CD14-positive monocyte (primary cell): ENCODE measurements at places on chromosomes 13 and 19. TPM values are rescaled to one million over a fixed set of nuclear protein-coding genes. Genes with fewer than 3 reads are reported as not detected.

Gene BRME1
- 0.05 TPM in 1 of 2 replicates, not detected in the other for polyA plus RNA-seq

Gene ZNF491
- not detected for polyA plus RNA-seq

Gene VAV1
- 64.2 and 81.2 TPM in 2 replicates for polyA plus RNA-seq

Gene MAST1
- 1.1 and 1.3 TPM in 2 replicates for polyA plus RNA-seq

Gene SPINT2
- 114 TPM for polyA plus RNA-seq

Gene SHC2
- not detected for polyA plus RNA-seq

Gene TMEM59L
- polyA plus RNA-seq = not detected

Gene KLK2
- not detected for polyA plus RNA-seq

Gene ATP1A3
- polyA plus RNA-seq = not detected

Gene OR7D2
- polyA plus RNA-seq = not detected

- DNase-seq = no peak
These were observed 3.0 kb upstream of the TECR start for GRCh38 chr19:14526423-14526822.

DNA sequence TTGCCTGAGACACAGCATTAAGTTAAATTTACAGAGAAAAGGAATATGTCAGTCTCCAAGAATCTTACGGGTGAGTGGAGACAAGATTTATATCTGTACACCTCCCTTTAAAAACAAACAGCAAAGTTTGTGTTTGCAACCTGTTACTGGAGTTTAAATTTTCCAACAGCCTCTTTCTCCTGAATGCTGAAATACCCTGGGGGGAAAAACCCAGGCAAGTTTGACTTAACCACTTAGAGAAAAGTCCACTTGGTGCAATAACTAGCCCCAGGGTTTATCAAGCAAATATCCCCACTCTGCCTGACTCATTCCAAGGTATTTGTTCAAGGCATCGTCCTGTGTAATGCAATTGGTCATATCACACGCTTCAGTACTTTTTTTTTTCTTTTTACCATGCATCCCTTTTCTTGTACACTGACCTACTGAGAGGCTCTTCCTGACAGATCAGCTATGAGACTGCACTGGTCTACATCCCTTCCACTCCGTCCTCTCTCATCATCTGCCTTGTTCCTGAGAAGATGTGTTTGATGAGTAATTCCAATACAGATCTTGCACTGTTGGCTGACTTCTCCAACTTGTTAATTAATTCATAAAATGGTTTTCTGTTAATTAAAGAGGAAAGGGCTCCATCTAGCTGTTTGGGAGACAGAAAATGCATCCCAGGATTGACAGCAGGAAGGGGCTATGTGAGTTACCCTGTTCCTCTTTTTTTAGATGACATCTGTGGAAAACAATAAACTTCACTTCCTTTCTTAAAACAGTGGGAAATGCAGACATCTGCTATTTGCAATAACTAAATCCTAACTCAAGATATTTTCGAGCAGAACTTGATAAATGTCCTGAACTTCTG, 212.5 kb upstream of the IRS2 start:
- no peak for DNase-seq

DNA sequence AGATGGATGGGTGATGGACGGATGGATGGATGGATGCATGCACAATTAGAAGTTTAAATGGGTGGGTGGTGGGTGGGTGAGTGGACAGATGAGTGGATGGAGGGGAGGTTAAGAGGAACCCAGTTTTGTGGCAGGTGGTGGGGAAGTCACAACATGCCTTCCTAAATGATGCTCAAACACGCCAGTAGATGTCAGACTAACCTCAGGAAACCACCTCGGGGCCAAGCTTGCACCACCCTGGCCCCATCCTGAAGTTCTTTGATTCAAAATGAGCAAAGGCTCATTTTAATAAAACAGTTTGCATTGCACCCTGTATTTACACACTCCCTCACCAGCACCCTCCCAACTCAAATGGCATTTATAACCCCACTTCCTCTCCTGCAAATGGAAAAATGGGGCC, 91.4 kb upstream of the CACNA1A start:
- peak; percentile 43 for DNase-seq

DNA sequence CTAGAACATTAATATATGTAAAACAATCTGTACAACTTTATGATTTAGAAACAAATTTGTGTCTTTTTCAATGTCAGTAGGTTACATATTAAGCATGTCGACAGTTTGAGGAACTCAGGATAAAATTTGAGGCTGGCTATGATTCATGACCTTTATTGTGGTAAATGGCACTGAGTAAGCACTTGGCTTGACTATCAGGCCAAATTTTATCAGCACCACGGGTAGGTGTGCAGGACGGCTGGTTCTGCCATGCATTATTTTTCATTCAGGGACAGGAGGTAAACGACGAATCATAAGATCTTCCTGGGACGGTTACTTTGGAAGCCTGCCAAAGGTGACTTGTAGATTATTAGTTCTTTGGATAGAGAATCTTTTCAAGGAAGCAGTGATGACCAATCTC, 19.9 kb upstream of the CYP4F8 start:
- DNase-seq = peak; percentile 80

DNA sequence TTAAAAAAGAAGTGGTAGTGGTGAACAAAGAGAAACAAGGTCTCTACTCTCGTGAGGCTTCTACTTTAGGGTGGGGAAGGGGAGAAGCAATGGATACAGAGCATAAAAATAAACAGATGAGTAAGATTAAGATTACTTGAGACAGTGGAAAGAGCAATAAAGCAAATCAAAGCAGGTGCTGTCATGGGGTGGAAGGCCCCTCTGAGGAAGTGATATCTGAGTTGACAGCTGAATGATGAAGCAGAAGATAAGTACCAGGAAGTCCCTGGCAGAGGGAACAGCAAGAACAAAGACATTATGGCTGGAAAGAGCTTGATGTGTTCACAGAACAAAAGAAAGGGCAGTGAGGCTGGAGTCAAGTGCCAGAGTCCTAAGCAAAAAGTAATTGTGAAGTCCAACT, 221.8 kb downstream of the ENOX1 start:
- no peak for DNase-seq

GRCh38 chr19:18775586-18776287, 15.4 kb downstream of the COMP start:
- DNase-seq = no peak

DNA sequence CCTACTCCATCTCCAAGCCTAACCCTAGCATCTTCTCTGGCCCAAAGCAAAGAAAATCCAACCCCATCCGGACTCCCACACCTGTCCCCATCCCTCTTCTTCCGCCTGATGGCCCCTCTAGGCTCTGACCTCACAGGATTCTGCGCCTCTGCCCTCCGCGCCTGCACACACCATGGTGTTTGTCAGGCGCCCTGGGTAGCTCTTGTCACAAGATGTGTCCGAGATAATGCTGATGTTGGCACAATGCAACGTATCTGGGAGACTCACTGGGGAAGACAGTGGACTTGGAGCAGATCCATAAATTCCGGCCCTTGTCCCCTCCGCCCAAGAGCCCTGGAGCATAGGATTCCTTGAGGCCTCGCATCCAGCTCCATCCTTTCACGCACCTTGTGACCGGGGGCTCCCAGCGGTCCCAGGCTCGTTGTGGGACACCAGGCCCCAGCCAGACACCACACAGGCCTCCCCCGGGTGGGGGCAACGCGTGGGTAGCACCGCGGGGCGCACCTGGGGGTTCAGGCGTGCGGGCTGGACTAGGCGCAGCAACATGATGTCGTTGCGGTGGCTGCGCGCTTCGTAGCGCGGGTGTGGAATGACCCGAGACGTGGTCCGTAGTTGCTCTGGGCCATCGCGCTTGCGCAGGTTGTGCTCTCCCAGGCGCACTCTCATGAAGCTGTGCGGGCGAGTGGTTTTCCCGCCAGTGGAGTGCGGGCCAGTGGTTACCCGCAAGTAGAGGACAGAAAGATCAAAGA, 3.1 kb upstream of the KLK1 start:
- no peak for DNase-seq

DNA sequence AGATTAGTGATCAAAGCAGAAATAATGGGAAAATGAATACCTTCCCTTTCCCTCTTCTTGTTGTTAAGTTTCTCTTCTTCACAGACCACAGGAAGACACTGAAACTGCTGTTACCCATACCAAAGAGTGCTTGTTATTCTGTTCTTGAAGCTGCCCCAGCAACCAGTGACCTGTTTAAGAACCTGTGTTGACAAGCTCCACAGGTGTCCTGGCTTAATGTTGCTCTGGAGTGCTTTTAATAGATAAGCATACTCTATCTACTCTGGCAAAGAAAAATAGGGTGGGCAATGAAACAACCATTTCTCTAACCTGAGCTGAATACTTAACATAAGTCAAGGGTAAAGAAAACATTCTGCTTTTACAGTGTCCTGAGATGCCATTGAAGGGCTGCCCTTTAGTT, 506.7 kb upstream of the GPC6 start:
- no peak for DNase-seq

GRCh38 chr19:7701049-7701653, 780 bp downstream of the FCER2 start:
- DNase-seq = no peak

GRCh38 chr13:109787135-109787954, 962 bp upstream of the IRS2 start:
- DNase-seq = no peak

- DNase-seq = no peak
These were observed 527 bp downstream of the PODNL1 start for GRCh38 chr19:13937479-13938300.

DNA sequence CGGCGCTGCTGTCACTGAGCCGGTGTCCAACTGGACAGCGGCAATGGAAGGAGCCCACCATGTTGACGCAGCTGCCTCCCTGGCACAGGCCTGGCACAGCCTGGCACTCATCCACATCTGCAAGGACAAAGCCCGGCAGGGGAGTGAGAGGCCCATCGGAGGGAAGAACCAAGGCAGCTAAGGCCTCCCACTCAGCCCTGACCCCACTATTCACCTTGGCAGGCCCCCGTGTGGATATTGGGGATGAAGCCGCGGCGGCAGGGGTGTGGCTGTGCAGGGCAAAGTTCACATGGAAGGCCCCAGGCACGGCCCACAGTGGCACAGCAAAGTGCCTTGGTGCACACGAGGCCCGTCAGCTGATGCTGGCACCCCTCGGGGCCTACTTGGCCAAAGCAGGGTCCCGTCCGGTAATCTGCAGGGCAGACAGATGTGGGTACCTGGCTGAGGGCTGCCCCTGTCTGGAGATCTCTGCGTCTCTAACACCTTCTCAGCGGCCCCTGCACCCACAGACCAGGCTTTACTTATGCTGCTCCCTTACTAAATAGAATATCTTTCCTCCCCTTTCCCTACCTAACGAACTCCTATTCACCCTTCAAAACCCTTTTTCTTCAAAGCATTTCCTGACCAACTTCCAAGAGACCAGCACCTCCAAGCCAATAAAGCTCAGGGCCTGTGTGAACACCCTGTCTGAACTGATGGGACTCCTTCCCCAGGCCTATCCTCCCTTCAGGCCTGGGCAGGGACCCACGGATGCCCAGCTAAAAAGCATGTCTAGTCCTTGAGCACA, 7.5 kb downstream of the FBN3 start:
- DNase-seq = no peak
